ENCODE measurements at places on chromosomes 1 and 21.
A peak's percentile ranks its signal among the peaks of the same experiment; 100 is the strongest.

DNA sequence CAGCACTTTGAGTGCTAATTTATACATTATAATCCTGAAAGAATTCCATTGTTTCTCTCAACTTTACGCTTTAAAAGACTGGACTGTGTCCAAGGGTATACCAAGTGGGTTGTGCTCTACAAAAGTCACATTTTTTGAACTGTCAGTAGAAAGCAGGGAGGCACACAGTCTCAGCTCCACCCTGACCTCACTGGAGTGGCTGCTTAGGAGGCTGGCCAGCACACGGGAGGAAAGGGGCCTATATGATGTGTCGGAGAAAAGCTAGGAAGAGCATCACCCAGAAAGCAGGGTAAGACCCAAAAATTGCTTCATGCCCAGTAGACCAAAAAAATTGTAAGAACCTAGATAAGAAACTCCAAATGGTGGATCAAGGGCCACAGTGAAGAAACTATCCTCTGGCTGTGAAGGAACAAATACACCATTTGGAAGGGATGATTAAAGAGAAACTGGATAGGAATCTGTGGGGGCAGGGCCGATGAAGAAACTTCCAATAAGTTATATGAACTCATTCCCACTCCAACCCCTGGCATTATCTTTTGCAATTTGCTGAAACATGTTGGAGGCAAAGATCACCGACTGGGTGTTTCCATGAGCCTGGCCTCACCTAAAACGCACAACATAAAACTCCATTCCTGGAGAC lies 1.9 kb downstream of the S100A10 start:
- no peak for DNase-seq

DNA sequence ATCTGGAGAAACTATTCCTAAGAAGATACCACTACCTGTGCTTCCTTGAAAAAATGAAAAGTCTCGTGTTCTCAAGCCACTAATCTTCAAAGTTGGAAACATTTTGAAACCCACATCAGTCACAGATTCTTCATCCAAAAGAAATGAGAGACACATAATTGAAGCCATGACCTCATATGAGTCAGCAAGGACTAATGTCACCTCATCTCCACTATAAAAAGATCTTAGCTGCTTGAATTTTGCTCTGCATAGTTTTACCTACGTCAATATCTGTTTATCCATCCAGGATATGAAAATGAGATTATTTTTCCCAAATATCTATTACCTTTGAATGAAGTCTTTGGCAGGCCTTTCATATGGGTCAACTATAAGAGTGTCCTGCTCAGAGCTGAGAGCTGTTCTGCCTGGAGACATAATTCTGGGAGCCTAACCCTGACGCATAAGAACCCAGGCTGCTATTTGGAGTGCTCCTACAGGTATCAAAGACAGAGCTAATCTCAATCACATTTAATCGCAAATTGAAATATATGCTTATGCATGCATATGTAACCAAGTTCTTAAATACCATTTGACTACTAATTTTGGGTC lies 312.5 kb upstream of the PKN2 start:
- DNase-seq, result no peak

- DNase-seq, result no peak
Measured at GRCh38 chr1:170210142-170210541, 64.4 kb downstream of the NTMT2 start.

DNA sequence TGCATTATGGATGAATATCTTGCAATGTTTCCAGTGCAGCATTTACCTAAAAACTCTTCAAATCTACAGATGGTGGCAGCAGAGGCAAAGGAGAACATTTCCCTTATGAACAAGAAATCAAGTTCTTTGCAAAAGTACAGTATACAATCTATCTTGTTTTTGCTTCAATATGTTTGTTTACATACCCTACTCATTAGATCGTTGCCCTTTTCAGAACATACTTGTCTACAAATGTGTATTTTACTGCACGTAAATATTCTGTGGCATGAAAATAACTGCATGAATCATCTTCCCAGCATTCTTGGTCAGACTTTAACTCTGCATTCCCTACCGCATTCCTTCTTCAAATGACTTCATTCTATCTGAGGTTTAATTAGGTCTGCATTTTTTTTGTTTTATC lies 212.7 kb downstream of the ZP4 start:
- DNase-seq, result peak; percentile 44

DNA sequence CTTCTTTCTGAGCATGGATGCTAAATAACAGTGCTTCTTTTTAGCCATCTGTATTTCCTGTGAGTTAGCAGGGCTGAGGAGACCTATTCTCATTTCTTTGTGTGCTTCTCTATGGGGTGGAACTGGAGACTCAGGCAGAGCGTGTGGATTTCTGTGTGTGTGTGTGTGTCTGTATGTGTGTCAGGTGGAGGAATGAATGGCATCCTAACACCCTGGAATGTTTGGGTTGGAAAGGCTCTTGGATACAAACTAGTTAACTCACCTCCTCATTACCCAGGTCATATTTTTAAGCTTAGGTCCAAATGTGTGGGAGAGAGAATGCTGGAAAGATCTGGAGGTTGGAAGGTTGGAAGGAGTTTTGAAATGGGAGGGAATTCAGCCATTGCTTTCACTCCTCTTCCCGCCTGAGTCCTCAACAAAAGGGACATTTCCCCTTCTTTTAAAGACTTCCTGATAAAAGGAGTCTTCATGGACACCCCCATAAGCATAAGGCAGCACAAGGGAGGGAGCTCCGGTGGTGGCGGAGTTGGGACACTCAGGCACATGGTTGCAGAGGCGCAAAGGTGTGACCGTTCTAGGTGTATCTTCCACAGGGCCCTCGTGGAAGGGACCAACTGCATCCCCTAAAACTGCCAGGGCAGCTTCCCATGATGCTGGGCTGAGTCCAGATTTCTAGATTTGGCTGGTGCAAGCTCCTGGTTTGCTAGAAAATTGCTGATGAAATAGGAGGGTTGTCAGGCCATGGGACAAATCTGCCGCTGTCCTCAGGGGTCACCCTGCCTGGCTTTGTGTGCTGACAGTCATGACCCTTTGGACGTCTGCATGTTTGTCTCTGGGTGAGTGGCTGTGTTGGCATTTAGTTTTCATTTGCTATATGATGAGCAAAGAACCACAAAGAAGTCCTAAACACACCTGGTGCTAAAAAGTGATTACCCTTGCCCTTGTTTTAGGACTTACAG lies 37.6 kb downstream of the MTARC1 start:
- DNase-seq, result no peak

DNA sequence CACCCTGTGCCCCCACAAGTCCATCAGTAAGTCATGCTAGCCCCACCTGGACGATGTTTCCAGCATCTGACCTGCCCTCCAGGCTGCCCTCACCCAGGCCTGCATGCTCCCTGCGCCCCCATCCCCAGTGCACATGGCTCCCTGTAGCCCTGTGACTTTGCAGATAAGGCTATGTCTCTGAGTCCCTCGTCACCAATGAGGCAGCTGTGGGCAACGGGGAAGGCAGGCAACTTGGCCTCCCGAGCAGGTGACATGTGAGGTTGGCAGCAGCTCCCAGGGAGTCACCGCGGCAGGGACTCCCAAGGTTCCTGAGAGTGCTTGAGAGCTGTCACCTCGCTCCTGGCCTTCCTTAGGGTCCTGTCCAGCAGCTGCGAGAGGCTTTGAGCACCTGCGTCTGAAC lies 32.4 kb upstream of the AGPAT3 start:
- no peak for DNase-seq

DNA sequence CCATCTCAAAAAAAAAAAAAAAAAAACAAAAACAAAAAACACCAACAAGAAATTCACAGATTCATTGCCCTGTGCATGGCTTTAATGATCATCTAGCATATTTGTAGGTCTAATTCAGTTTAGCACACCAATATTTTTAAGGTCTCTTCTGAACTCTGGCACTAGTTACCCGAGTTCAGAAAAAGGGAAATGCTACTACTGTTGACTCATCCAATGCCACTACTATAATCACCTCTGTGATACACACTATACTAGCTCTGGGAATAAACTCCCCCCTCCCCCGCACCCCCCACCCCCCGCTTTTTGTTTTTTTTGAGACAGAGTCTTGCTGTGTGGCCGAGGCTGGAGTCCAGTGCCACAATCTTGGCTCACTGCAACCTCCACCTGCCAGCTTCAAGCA lies 55.6 kb downstream of the FBXO42 start:
- DNase-seq, result no peak

GRCh38 chr1:30605441-30605920 lies 117.9 kb downstream of the MATN1 start:
- DNase-seq, result no peak

DNA sequence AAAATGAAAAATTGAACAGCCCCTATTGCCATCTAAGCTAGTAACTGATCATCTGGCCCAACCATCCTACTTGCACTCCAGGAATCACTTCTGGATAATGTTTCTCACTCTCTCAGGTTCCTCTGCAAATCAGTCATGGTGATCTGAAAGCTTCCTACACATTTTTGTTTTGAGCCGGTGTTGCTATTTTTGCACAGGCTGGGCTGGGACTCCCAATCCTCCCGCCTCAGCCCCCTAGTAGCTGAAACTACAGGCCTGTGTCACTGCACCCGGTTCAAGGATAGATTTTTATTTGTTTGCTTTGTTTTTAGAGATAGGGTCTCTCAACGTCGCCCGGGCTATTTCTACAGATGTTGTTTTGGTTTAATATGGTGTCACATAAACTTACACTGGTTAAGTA lies 40.5 kb upstream of the HMCN1 start:
- no peak for DNase-seq

GRCh38 chr1:228020686-228021354 lies 14.0 kb downstream of the WNT3A start:
- no peak for DNase-seq

GRCh38 chr1:223245411-223245810 lies 102.4 kb upstream of the TLR5 start:
- no peak for DNase-seq

DNA sequence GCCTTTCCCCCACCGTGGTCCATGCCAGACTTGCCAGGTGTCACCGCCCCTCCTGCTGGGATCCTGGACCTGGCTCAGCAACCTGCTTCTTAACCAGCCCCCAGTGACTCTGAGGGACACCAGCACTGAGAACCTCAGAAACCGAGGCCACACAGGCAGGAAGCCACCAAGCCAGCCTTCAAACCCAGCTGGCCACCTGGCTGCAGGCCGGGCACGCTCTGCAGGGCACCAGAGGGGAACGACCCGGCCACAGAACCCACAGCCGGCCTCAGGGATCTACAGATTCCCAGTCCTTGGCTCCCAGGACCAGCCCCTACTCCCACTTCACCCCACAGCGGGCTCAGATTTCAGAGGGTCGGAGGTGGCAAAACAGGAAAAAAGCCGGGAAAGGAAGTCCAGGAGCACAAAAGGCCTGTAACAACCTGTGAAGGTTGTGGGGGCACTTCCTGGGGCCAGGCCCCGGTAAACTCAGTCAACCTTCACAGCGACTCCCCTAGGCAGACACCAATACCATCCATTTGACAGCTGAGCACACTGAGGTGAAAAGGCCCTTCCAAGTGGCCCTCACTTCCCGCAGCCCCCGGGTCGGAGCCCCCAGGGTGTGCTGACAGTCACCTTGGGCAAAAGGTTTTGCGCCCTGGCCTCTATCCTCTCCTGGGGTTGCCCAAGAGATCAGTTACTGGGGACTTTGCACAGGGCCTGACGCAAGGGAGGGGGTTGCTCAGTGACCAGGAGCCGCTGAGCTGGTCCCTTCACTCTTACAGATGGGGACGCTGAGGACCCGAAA lies 14.1 kb downstream of the RUNX3 start:
- DNase-seq, result no peak

- no peak for DNase-seq
Measured at GRCh38 chr1:193685986-193686385, 499.6 kb upstream of the B3GALT2 start.

DNA sequence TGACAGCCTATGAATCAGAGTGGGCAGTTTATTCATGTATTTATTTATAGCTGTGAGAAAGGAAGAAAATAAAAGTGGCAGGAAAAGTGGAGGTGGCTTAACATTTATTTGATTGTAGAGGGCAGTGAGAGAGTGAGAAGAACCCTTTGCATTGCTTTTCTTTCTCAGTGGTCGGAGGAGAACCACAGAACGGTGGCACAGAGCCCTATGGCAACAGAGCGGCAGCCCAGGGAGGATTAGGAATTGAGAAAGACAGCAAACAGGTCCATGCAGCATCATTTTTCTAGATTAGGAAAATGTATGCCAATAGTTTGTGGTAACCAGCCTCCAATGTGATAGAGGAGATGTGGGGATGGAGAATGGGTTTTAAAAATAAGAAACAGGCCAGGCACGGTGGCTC lies 53.1 kb downstream of the NMNAT2 start:
- DNase-seq, result no peak

- DNase-seq, result no peak
Measured at GRCh38 chr1:189438808-189439207, 1038.9 kb downstream of the BRINP3 start.

GRCh38 chr1:40132383-40133311 lies 28.5 kb upstream of the RLF start:
- no peak for DNase-seq

GRCh38 chr1:203122159-203122558 lies 5.4 kb upstream of the ADORA1 start:
- no peak for DNase-seq

DNA sequence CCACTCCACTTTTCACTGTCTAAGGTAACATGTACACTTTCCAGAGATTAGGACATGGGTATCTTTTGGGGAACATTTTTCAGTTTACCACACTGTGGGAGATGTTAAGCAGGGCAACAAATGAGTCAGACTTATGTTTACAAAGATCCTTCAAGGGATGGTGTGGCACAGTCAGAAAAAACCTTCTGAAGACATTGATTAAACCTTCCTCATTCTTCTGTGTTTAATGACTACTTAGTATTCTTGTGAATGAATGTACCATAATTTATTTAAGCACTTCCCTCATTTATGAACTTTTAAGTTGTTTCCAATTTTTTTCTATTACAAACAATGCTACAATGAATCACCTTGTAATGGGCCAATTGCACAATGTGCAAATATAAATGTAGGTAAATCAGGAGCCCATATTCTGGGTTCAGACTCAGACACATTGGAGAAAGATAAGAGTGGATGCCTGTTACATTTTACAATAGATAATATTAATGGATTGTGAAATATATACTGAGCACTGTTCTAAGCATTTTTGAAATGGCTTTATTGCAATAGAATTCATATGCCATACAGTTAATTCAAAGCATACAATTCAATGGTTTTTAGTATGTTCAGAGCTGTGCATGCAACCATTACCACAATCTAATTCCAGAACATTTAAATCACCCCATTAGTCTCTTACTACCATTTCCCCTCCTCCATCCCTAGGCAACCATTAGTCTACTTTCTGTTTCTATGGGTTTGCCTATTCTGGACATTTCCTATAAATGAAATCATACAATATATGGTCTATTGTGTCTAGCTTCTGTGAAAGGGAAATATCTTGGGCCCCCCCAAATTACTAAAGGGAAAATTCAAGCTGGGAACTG lies 1.9 kb upstream of the SFT2D2 start:
- DNase-seq, result no peak

All from NCI-H2029 treated with DMSO at 0.1 percent for 48 hours (cell line).